Fibroblast of pulmonary artery (primary cell): ENCODE measurements at places on chromosomes 11 and 22.

GRCh38 chr11:4684631-4685285 is 12.9 kb downstream of the OR51E2 start:
- DNase-seq, result no peak

DNA sequence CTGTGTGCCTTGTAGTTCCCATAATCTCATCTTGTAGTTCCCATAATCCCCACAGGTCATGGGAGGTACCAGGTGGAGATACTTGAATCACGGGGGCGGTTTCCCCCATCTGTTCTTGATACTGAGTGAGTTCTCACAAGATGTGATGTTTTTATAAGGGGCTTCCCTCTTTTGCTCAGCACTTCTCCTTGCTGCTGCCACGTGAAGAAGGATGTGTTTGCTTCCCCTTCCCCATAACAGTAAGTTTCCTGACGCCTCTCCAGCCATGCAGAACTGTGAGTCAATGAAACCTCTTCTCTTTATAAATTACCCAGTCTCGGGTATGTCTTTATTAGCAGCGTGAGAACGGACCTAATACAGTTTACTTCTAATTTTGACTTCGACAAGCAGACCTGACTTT is 14.0 kb upstream of the SMIM38 start:
- DNase-seq, result no peak

DNA sequence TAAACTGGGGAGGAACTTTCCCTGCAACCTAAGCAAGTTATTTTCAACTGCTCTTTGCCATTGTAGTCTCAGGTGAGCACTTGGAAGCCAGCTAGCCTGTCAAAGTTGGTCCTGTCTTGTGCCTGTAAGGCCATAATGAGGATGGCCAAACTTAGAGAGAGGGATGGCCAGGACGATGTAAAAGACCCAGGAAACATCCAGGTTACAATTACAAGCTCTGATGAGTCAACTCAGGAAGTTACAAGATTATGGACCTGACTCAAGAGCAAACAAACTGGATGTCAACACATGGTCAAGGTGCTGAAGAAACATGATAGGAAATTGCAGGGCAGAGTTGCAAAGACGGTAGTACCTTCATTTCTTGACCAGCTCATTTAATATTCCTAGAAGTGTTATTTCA is 1.6 kb downstream of the GTPBP1 start:
- peak; percentile 58 for DNase-seq

DNA sequence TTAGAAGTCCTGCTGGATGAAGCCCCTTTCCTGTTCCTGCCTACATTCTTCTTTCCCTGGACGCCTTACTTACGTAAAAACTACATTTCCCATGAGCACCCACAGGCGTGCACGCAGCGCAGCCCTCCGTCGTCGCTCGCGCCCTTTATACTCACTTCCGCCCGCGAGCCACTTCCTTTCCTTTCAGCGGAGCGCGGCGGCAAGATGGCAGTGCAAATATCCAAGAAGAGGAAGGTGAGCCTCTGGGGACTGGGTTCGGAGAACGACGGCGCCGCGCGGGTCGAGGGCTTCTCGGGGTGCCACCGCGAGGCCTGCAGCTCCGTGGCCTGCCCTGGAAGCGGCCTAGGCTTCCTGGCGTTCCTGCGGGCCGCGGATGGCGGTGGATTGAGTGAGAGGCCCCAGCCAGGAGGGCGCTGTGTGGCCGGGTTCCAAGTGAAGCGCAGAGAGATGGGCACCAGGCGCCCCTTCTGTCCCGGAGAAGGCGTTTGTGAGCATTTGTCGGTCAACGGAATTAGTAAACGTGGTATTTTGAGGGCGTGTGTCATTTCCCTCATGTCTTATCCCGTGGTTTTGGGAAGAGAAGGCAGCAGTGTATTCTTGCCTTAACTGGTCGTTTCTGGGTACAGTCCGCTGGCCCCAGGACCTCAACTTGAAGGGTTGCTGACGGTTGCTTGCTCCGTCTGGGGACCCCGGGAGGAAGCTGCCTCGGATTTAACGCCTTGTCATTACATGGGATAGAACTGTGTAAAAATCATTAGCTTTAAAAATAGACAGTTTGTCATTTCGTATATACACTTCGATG is at the start of gene RPS3:
Gene RPS3, plus strand, starts transcription at position 175 of the 802 bp plus-strand sequence. Its CDS starts 30 bp downstream, at position 205.
- peak; percentile 93 for DNase-seq

- no peak for DNase-seq
Measured at GRCh38 chr11:67654225-67654624, 3.7 kb upstream of the ACY3 start.

- no peak for DNase-seq
Measured at GRCh38 chr11:95725196-95725595, 64.4 kb downstream of the FAM76B start.

GRCh38 chr22:45547731-45548130 is 45.0 kb downstream of the FBLN1 start:
- no peak for DNase-seq

DNA sequence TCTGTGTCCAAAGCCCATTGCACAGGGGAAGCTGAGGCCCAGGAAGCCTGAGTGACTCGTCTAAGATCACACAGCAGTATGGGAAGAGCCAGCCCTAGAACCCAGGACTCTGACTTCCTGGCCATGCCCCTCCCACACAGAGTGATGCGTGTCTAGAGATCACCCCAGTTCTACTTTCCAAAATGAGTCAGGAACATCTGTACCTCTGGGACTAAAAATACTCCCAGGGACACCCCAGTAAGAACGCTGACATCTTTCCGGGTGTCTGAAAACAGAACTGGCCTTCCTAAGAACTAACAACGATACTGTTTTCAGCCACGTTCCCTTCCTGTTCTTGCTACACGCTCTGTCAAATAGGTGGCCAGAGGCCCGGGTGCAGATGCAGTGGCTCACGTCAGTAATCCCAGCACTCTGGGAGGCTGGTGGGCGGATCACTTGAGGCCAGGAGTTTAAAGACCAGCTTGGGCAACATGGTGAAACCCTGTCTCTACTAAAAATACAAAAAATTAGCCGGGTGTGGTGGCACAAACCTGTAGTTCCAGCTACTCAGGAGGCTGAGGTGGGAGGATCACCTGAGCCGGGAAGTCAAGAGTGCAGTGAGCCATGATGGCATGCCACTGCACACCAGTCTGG is 21.7 kb upstream of the PDGFB start:
- peak; percentile 47 for DNase-seq

GRCh38 chr11:94558932-94559331 is 8.2 kb upstream of the PIWIL4 start:
- no peak for DNase-seq

DNA sequence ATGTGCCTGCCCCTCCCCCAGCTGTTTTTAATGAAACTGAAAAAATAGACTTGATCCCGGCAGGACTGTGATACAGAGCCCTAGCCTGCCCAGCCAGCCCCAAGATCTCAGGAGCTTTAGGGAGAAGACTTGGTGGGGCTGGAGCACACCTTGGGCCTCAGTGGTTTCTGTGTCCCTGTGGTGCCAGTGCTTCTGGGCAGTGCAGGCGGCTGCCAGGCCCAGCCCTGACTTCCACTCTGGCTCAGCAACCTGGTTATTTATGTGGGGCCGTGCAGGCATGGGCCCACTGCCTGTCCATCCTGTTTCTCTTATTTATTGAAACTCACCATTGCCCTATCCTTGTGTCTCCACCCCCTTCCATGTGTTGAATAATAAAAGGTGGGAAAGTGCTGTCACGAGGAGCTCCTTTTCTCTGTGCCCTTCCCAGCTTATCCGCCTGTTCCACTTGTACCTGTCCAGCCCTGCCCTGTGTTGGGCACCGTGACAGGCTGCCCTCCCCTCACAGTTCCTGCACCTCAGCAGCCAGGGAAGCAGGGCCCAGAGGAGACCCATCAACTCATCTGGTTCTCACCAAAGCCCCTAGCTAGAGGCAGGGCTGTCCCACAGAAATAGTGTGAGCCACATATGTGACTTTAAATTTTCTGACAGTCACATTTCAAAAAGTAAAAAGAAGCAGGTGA is 20.2 kb downstream of the RELT start:
- DNase-seq, result no peak

DNA sequence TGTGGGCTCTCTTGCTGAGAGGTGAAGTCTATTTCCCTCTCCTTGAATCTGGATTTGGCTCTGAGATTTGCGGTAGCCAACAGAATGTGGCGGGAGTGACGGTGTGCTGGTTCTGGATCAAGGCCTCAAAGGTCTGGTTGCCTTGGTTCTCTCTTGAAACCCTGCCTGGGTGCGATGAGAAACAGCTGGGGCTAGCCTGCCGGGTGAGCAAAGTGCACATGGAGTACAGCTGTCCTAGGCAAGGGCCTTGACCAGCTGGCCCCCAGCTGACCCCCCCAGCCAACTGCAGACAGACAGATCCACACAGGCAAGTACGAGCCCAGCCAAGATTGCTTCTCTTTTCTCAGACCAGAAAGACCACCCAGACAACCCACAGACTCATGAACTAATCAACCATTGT is 10.8 kb downstream of the SUN2 start:
- no peak for DNase-seq

DNA sequence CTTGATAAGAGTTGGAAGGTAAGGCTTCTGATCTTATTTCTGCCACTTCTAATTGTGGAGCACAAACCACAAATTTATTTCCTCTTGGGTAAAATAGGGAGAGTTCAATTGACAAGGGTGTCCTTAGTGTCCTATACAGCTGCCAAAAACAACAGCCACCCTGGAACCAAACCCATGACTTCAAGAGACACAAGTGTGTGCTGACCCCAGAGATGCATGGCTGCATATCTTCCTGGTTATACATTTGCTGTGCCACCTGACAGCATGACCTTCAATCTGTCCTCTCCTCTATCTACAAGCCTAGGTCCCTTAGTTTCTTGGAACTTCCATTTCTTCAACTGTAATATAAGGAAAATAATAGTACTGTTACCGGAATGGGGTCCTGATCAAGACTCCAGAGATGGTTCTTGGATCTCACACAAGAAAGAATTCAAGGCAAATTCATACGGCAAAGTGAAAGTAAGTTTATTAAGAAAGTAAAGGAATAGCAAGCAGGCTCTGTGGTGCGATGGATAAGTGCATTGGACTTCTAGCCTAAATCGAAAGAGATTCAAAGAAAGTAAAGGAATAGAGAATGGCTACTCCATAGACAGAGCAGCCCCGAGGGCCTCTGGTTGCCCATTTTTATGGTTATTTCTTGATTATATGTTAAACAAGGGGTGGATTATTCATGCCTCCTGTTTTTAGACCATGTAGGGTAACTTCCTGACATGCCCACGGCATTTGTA is 15.5 kb upstream of the TMEM123 start:
- DNase-seq, result no peak

DNA sequence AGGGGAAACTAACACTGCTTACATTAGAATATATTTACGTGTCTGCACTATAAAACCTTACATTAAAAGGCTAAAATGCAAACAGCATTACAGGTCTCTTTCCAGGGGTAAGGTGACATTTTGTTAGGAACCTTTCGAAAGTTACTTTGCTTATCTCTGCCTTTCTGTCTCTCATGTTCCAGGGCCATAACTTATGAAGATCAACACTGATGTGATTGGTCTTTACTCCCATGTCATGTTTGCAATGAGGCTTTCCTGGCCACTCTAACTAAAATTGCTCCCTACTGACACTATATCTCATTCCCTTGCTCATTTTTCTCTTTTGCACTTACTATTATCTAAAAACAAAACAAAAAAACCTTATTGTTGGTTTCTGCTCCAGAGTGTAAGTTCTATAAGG is 119.0 kb downstream of the JRKL start:
- DNase-seq, result no peak

GRCh38 chr11:1988667-1989317 is 8.8 kb downstream of the H19 start:
- no peak for DNase-seq

DNA sequence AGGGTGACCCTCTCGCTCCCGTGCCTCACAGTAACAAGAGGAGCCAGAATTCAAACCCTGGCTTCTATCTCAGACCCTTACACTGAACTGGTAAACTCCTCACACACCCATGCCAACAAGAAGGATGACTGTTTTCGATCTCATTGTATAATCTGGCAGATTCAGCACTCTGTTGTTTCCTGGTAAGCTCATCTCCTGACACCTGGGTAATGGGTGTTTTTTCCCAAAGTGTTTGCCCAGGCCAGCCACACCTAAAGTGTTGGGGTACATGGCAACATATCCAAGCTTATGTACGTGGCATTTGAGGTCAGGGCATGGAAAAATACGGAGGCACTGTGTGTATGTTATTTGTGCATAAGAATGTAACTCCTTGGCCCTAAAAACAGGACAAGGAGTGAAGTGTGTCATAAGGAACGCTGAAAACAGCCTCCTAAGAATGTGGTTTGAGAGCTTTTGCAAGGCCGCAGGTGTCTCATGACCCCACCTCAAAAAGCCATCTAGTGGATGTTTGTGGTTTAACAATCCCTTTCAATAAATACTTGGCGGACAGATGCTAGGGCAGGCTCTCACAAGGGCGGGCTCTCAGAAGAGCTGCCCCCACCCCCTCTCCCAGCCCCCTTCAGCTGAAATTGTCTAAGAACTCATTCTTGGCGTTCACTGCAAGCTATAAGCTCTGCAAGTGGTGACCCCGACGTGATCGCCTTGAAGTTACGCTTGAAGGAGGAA is at the start of gene MS4A15:
Gene MS4A15, plus strand, starts transcription at position 561 of the 726 bp plus-strand sequence. CDS start 6,867 bp downstream, outside the sequence.
- peak; percentile 24 for DNase-seq

DNA sequence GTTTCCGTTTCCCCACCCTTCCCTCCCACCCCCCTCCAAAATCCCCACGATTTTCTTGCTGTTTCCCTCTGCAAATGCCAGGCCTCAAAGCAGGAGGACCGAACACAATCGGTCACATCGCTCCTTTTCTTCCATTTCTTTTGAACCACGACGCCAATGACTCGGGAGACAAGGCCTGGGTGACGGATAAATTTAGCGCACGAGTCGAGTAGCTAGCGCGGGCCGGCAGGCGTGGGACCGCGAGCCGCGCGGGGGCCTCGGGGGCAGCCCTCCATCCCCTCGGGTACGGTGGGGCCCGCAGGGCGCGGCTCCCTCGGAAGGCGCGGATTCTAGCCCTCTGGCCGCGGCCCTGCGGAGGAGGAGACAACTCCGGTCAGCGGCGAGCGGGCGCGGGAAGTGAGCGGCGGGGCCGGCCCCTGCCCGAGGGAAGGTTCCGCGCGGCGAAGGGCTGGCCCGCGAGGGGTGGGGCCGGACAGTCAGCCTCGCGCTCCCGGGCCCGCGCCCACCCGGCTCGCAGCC is 414 bp downstream of the JOSD1 start:
- peak; percentile 67 for DNase-seq

DNA sequence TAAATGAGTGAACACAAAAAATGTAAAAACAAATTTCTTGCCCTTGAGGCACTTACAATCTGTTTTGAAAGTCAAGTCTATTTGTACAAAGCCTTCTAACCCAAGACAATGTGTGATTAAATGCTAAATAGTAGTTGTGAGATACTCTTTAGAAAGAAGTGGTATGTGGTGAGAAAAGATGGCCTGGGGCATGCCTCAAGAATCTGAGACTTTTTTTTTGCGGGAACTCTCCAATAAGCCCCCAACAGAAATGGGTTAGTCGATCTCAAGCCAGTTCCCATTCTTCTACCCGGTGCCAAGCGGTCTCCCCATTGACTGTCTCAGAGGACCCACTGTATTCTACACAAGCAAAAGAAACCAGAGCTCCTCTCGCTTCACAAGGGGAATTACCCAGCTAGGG is 26.9 kb upstream of the TBCEL start:
- no peak for DNase-seq

DNA sequence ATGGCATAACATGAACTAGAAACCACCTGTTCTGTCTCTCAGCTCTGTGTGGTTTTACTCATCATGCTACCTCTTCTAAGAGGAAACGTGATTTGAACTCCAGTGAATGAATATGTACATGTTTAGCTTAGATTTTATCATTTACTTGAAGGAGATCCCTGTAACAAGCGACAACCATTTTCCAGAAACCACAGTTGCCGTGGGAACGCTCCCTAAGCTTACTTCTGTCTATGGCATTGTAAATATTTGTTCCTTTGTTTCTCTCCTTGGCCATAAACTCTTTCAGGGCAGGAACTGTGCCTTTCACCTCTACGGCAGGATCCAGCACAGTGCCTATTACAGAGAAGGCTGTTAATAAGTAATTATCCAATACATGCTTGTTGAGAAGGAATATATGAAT is 17.1 kb upstream of the TPH1 start:
- no peak for DNase-seq

- DNase-seq, result no peak
Measured at GRCh38 chr22:28958611-28959010, 75.2 kb downstream of the ZNRF3 start.
